ENCODE measurements at places on chromosomes 6 and 20.

DNA sequence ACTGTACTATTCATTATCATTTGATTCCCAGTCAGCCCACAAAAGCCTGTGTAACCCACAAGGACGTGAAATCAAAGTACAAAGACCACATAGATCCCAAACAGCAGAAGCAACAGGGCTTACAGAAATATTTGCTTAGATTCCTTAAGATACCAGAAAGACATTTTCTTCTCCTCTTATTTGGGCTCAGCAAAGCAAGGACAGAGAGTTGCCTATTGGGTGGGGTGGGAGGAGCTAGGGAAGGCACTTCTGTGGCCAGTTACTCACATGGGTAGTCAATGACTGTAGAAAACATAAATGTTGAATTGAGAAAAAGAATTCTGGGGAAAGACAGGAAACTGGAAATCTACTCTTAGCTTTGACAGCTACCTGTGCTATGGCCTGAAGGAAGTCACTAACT lies 19.8 kb downstream of the PDE7B start:
- DNase-seq, result no peak

DNA sequence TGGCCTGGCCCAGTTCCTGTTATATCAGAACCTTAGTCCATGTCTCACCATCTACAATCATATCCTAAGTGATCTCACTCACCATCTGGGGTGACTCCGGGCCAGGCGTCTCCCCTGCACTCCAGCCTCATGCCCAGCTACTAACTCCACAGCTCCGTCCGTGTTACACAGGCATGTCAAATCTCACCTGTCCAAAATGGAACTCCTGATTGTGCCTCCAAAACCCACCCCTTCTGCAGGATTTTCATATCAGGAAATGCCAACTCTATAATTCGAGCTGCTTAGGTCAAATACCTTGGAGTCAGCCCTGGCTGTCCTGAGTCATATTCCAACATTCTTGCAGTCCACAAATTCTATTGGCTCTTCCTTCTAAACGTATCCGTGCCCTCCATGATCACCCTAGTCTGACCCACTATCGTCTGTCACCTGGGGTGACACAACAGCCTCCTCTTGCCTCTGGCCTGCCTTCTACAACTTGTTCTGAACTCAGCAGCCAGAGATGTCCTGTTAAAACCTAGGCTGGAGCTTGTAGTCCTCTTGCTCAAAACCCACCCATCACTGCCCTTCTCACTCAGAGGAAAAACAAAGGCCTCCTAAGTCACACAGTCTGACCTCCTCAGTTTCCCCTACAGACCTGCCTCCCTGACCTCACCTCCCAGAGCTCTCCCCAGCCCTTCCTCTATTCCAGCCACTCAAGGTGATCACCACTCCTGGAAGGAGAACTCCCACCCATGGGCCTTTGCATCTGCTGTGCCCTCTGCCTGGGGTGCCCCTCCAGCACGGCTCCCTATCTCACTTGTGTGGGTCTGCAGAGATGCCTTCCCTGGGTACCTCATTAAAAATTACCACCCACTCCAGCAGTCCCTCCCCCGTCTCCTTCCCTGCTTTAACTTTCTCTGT lies 85.3 kb upstream of the SIRPA start:
- no peak for DNase-seq

- DNase-seq, result no peak
Measured at GRCh38 chr6:54937371-54937770, 90.8 kb downstream of the FAM83B start.

DNA sequence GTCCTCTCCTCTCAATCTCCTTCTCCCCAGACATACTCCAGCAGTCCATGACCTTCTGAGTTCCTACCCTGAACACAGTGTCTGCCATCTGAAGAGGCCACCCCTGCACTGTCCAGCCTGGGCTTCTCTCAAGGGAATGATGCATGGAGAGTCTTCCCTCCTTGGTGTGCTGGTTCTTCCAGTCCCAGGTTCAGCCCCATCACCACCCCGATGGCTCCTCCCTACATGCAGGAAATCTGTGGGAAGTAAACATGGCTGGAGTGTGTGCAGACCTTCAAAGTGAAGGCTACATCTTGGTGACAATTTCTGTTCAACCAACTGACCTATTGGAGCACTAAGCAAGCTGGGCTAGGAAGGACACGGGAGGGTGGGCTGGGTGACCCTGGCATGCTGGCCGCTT lies 121.0 kb upstream of the JAG1 start:
- no peak for DNase-seq

DNA sequence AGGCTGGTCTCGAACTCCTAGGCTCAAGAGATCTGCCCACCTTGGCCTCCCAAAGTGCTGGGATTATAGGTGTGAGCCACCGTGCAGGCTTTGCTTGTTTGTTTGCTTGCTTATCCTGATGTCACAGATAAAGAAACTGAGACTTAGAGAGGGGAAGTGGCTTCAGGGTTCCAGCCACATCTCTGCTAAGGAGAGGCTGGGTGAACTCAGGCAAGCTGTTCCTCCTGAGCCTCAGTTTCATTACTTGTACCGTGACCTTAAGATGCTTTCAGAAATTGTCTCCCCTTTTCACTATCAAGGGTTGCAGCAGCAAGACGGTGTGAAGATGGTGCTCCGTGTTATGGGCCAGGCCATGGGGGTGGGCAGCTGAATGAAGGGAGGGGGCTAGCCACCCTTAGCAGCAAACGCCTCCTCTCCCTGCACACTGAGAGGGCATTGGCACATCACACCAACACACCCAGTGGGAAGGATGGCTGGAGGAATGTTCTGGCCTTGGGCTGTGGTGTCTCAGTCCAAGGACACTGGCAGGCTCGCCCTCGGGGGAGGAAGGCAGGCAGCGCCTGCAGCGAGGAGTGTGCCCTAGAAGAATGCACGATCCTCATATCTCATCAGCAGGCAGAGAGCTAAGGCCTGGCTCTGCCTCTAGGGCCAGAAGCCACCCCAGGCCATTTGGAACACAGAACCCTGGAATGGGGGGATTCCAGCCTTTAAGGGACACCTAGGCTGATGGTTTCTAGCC lies 48.2 kb upstream of the TLDC2 start:
- DNase-seq, result no peak

- DNase-seq, result no peak
Measured at GRCh38 chr6:136551103-136551502, 881 bp upstream of the MAP7 start.

GRCh38 chr6:99618649-99619408 lies 12.2 kb downstream of the PRDM13 start:
- DNase-seq, result no peak

GRCh38 chr6:3482869-3483268 lies 26.0 kb upstream of the SLC22A23 start:
- no peak for DNase-seq

- no peak for DNase-seq
Measured at GRCh38 chr6:111738631-111739030, 133.0 kb upstream of the TRAF3IP2 start.

DNA sequence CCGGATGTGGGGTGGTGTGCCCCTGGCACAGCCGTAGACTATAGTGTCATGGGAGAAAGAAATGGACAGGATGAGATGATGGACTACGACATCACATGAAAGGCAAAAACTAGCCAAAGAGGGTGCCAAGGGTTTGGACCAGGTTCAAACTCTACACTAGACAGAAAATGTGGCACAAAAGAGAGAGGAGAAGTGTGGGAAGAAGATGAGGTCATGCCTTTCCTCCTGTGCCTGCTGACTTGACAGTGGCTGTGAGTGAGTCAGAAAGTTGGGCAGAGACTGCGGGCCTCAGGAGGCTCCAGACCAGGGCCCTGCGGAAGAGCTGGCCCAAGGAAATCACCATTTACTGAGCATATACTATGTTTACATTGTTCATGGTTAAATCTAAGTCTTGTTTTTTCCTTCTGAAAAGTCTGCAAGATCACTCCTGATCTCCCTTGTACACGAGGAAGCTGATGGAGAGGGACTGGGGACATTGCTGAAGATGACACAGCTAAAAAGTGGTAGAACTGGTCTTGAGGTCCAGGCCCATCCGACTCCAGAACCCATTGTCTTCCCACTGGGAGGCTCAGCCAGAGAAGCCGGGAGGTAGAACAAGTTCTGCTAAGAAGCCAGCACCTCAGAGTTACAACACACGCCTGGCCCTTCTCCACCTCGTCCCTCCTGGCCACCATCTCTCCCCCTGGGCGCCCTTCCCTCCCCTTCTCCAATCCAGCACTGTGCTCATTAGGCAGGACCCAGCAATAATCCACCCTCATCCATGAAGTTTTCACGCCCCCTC lies 35.6 kb downstream of the CNKSR3 start:
- no peak for DNase-seq

- no peak for DNase-seq
Measured at GRCh38 chr6:12929678-12930077, 213.1 kb downstream of the PHACTR1 start.

DNA sequence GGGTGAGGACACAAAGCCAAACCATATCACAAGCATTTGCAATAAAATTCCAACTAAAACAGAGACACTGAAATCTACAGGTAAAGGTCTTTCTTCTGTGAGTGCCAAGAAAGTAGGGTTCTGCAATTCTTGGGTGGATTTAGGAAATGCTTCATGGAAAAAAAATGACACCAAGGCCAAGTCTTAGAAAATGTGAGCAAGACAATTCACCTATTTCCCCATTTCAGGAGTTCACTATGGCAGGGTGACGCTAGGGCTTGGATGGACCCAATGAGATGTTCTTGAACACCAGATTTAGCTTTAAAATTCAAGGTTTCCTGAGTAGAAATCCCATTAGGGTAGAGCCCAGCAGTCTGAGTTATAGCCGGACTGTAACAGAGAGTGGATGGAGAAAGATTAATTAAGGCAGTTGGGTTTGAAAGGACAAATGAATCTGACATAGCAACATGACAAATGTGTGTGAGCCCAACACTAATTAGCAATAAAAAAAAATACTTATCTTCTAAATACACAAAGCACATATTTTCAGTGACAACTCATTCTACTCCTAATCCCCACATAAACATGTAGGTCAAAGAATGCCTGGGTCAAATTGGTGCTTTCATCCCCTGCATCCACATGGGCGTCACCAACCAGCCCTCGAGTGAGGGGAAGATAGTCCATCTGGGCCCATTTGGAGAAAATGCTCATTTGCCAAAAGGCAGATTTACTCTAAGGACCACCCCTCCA lies 180.4 kb upstream of the JARID2 start:
- DNase-seq, result no peak

DNA sequence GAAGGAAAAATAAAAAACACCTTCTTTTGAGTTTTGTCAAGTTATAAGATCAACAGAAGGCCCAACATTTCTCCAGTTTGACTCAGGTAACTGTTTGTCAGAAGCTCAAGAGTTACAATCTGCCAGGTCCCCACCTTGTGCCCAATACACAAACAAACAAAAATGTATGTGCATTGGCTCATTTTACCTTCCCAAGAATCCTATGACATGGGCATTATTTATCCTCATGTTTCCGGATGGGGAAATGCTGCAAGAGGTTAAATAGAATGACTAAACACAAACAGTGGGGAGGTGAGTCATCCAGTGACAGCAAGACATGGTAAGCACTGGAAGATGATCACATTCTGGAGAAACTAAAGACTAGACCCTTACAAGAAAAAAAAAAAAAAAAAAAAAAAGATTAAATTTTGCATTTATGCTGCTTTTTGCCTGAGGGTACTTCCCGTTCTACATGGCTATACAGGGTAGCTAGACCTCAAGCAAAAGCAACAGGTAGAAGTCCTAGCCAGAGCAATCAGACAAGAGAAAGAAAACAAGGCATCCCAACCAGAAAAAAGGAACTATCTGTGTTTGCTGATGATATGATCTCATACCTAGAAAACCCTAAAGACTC lies 23.6 kb upstream of the ANKRD60 start:
- no peak for DNase-seq

DNA sequence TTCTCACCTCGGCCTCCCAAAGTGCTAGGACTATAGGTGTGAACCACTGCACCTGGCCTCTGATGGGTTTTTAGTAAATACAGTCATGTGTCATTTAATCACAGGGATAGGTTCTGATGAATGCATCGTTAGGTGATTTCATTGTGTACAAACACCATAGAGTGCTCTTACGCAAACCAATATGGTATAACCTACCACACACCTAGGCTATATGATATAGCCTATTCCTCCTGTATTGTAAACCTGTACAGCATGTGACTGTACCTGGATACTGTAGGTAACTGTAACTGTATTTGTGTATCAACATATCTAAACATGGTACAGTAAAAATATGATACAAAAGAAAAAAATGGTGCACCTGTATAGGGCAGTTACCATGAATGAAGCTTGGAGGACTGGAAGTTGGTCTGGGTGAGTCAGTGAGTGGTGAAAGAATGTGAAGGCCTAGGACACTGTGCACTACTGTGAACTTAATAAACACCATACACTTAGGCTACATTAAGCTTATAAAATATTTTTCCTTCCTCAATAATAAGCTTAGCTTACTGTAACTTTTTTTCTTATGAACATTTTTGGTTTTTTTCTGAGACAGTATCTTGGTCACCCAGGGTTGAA lies 10.0 kb downstream of the BICRAL start:
- no peak for DNase-seq

- DNase-seq, result no peak
Measured at GRCh38 chr20:62405981-62406513, 1.0 kb downstream of the CABLES2 start.
